ENCODE measurements at places on chromosomes 13 and 19.

- no peak for DNase-seq
These were observed 8.7 kb downstream of the EML2 start for GRCh38 chr19:45630463-45630862.

- no peak for DNase-seq
These were observed 52.8 kb downstream of the SPTBN4 start for GRCh38 chr19:40519352-40520322.

DNA sequence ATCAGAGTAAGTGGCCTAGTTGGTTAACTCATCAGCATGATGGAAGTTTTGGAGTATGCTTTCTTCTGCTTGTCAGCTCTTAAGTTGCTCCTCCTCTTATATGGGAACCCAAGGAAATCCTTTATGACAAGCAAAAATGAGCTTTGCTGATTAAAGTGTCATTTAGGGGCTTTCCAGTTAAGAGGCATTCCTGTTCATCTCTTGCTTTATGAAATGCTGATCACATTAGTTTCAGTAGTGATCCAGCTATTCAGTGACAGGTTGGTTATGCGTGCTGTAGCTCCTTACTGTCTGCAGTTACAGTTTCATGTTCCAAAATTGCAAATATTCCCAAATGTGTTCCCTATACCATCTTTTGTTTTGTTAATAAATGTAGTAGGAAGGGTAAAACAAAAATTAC is 146.6 kb downstream of the CDK8 start:
- DNase-seq: no peak

DNA sequence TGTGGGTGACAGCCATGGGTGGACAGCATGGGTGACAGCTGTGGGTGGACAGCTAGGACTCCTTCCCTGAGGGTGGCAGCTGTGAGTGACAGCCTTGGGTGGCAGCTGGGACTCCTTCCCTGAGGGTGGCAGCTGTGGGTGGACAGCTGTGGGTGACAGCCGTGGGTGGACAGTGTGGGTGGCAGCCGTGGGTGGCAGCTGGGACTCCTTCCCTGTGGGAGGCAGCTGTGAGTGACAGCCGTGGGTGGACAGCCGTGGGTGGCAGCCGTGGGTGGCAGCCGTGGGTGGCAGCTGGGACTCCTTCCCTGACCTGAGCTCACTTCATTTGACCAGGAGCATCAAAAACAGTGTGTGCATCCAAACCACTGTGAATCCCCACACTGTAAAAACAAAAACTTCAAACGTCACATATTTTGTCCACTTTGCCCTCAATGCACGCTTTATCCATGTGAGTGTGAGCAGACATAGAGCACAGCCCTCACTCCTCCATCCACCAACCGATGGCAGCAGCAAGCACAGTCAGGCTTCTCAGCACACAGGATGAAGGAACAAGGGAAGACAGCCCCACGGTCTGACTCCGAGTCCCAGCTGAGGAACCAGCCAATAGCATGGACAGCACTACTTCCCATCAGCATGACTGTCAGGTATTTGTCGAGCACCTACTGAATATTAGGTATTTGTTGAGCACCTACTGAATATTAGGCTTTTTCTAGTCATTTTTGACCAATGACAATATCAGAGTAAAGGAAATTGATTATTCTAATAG is 1.6 kb upstream of the CFAP97D2 start:
- DNase-seq: no peak

DNA sequence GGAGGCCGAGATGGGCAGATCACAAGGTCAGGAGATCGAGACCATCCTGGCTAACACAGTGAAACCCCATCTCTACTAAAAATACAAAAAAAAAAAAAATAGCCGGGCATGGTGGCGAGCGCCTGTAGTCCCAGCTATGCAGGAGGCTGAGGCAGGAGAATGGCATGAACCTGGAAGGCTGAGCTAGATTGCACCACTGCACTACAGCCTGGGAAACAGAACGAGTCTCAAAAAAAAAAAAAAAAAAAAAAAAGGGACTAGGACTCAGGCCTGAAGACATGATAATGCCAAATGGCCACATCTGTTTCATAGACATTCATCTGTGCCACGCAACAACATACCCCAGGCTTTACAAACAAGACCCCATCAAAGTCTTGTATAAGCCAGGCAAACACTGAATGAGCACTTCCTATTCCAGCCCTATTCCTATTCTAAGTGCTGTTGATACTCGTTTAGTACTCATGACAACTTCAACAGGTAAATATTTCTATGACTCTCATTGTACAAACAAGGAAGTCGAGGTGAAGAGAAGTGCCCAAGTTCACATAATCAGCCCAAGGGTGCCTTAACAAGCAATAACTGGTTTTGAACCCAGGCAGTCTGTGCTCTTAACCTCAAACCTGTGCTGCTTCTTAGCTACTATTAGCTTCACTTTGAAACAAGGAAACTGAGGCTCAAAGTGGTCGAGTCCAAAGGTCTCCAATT is 1.7 kb downstream of the B9D2 start:
- no peak for DNase-seq

DNA sequence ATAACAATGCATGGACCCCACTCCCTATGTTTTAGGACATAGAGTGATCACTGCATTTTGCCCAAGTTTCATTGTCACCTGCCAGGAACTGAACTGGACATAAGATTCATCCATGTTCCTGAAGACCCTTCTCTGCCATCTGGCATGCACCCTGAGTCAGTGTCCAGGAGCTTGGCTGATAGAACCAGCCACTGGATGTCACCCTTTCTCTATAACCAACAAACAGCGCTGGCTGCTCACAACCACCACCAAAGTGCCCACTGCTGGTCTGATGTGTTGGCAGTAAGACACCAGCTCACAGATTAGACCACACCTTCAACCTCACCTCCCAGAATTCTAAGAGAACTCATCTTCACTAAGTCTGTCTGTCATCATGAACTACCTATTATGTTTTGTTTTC is 333.4 kb downstream of the ITGBL1 start:
- no peak for DNase-seq

GRCh38 chr19:46624958-46625661 is at the start of gene PTGIR:
PTGIR (minus strand) TSS chr19:46625089; CDS start chr19:46624225, 864 bp downstream.
- no peak for DNase-seq

DNA sequence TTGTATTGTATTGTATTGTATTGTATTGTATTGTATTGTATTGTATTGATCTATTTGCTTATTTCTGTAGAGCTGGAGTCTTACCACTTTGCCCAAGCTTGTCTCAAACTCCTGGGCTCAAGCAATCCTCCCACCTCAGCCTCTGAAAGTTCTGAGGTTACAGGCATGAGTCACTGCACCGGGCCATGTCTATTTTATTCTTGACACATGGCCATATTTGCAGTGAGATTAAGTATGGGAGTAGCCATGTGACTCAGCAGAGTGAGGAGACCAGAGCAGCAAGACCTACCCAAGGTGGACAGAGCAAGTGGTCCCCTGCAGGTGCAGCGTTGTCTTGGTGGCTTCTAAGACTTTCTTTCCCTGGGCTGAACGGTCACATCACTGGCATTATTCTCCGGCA is 49.1 kb upstream of the UBAC2 start:
- DNase-seq: no peak

DNA sequence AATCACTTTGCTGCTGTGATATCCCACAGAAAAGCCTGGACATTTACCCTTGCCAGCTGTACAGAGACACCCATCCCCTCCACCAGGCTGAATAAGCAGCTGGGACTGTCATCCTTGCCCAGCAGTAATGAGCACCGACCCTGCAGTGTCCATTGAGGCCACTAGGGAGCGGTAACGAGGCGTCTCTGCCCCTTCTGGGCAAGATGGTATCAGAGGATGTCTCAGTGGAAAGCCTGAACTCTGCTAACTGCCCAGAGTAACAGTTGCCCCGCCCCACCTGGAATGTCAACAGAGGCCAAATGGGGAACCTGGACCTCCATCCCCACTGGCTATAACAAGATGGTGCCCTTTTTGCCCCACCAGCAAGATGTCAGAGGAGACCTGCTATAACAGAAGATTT is 22.8 kb upstream of the CEACAM20 start:
- DNase-seq: no peak

GRCh38 chr13:80612804-80613203 is 271.9 kb upstream of the SPRY2 start:
- no peak for DNase-seq

DNA sequence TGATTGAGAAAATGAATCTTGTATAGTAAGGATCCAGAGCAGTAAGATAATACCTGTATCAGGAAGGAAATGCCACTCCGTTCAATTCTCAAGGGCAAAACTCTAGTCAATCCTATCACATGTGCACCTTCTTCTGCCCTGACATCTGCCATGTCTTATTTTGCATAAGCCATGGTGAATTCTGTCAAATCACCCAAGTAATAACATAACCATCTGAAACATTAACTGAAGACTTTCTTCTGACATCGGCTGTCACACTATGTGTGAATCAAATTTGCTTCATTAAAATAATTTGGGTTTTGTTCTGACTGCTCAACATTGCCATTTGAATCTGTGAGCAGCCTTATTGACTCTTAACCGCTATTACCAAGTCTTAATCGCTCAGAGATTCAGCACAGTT is 91.2 kb downstream of the PCDH9 start:
- no peak for DNase-seq

DNA sequence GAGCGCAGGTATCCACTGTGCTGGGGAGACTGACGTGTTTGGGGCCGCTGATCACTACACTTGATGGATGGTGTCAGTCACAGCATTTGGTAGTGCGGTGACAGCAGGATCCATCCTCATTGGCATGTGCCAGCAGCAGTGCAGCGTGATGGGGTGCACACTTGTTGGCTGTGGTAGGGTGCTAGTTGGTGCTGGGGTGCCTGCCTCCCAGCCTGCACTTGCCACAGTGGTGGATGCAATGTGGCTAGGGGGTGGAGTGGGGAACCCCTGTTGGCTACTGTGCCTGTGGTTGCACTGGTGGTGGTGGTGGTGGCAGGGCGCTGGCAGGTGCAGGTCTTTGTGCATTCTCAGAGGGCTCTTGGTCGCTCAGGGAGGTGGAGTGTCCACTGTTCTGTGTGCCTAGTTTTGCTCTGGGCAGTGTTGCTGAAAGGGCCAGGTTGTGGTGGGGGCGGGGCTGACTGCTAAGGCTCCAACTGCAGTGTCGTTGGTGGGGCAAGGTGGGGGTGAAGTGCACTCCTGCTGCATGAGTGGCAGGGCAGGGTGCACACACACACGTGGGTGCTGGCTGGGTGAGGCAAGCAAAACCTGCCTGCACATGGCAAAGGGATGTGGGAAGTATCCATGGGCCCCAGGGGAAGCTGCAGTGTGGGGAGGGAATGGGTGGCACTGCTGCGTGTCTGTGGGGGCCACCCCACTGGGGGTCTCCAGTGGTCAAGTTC is 84.8 kb downstream of the ZMYM2 start:
- no peak for DNase-seq

Measured in urinary bladder (tissue), 4 donors.